ENCODE measurements at places on chromosomes 4 and X.
A peak's percentile ranks its signal among the peaks of the same experiment; 100 is the strongest.

- DNase-seq, result no peak
Observed at GRCh38 chrX:48793935-48794334, 7.5 kb downstream of the GATA1 start.

- DNase-seq, result no peak
Observed at GRCh38 chrX:34521563-34521962, 135.5 kb downstream of the TMEM47 start.

DNA sequence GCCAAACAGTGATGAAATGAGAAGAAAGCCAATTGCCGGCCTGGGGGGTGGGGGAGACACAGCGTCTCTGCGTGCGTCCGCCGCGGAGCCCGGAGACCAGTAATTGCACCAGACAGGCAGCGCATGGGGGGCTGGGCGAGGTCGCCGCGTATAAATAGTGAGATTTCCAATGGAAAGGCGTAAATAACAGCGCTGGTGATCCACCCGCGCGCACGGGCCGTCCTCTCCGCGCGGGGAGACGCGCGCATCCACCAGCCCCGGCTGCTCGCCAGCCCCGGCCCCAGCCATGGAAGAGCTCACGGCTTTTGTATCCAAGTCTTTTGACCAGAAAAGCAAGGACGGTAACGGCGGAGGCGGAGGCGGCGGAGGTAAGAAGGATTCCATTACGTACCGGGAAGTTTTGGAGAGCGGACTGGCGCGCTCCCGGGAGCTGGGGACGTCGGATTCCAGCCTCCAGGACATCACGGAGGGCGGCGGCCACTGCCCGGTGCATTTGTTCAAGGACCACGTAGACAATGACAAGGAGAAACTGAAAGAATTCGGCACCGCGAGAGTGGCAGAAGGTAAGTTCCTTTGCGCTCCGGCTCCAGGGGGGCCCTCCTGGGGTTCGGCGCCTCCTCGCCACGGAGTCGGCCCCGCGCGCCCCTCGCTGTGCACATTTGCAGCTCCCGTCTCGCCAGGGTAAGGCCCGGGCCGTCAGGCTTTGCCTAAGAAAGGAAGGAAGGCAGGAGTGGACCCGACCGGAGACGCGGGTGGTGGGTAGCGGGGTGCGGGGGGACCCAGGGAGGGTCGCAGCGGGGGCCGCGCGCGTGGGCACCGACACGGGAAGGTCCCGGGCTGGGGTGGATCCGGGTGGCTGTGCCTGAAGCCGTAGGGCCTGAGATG lies at the start of gene SHOX:
SHOX (plus strand) TSS at position 180 of the 885 bp plus-strand sequence; CDS start at position 287, 107 bp downstream.
- DNase-seq, result no peak

DNA sequence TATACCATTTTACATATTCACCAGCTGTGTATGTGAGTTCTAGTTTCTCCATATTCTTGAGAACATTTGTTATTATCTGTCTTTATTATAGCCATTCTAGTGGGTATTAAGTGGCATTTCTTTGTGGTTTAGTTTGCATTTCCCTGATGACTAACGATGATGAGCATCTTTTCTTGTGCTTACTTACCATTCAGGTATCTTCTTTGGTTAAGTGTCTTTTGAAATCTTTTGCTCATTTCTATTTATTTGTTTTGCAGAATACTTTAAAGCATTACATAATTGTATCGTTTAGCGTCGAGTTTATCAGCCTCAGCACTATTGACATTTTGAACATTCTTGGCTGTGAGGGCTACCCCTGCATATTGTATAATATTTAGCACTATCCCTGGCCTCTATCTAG lies 85.4 kb downstream of the FRMPD4 start:
- no peak for DNase-seq

- DNase-seq, result no peak
Observed at GRCh38 chrX:47200385-47201150, 6.9 kb downstream of the UBA1 start.

DNA sequence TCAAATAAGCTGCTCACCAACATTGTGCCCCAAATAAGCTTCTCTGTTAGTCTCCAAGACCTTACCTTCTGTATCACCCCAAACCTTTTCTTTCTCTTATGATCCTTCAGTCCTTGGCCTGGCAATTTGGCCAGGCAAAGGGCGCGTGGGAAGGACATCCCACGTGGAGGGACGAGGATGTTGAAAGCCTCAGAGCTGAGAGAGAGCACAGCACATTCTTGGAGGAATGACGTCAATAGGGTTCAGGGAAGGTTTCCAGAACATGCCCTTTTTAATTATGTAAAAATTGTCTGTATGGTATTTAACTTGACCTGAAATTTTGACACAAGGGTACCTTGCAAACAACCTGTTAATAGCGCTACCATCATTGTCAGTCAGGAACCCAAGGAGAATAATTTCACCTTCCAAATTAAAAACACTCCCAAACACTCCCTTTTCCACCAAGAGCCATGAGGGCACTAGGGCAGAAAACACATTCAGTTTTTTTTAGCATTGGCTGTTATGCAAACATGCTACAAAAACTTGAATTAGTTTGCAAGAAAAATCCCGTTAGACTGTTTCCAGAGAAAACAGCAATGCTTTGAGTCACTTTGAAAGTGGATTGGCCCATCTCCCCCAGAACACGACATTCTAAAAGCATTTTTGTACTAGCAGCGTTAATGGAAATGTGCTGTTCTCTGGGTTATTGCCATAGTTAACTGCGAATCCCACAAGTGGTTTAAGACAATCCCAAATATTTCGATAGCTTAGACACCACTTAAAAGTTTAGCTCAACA lies 183.2 kb upstream of the PUDP start:
- DNase-seq, result no peak

DNA sequence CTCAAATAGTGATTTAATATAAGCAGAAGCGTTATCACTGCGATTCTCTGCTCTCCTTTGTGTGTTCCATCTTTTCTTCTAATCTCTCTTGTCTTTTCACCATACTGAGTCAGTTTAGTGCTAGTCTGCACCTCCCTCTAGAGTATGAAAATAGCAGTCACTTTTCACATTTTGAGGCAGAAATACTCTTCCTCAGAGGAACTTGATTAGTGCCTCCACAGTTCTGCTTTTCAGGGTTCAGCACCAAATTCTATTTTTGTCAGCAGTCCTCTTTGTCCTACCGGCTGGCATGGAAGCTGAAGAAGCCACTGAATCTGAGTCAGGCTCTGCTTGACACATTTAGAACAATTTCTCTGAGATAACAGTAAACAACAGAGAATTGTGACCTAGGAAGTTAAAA lies 49.7 kb upstream of the ANKRD17 start:
- no peak for DNase-seq

DNA sequence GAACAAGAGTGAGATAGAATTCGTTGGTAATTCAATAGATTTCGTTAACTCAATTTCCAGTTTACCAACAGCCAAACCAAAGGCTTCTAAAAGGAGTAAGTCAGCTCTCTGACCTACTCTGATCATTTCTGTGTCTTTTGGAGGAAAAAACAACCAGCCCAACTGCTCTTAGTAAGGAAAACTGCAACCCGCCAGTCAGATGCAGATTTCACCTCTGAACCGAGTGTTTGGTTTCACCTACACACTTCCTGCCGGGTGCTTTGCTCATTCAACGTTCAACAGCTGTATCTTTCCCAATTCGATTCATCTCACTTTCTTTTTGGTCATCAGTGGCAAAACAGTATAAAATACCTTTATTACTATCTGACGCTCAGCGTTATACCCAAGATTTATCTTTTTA lies 24.5 kb downstream of the TMSB4X start:
- no peak for DNase-seq

GRCh38 chr4:4990857-4991540 lies 28.3 kb downstream of the CYTL1 start:
- DNase-seq, result no peak

DNA sequence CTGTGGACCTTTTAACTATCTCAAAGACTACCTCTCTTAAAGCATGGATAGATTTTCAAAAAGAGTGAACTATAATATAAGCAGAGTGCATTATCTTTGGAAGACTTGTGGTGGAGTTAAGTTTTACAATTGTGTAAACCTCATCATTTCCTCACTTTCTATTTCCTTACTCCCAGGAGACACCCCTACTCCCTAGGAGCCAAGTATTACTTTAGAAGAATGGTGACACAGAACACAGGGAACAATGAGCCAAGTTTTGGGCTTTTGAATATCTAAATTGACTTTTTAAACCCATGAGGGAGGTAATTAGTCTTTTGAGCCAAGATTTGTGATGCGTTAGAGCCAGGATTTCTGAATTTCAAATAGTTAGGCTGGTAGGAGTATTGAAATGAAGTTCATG lies 78.9 kb upstream of the UNC5C start:
- DNase-seq, result no peak

GRCh38 chr4:27635936-27636913 lies 775.6 kb downstream of the STIM2 start:
- DNase-seq, result no peak

DNA sequence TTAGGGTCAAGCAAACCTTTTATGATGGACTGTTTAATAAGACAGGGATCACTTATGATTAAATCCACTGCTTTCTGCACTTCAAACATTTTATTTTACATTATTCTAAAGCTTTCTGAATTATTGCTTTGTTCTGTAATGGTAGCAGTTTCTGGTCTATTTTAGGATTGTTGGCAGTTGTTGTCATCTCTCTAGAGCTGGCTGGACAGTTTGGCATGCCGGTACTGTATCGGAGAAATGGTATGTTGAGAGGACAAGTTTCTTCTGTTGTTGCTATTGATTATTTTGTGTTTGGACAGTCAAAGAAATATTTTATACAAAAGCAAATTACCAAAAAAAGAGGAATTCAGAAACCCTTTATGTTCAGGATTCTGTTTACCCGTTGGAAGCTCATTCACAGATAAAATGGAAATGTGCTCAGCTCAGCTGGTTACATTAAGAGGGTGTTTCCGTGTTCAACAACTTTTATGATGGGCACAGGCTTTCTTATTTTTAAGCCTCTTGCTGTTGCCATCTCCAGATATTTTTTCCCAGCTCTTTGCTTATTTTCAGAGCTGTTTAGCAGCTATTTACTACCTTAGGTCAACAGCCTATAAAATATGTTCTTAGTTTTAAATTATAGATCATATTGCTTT lies 214.6 kb upstream of the IGFBP7 start:
- no peak for DNase-seq

GRCh38 chr4:67568820-67569219 lies 10.3 kb downstream of the STAP1 start:
- no peak for DNase-seq

- no peak for DNase-seq
Observed at GRCh38 chr4:7552466-7552865, 117.7 kb upstream of the PSAPL1 start.

- DNase-seq, result no peak
Observed at GRCh38 chr4:40804598-40804997, 54.8 kb downstream of the NSUN7 start.

DNA sequence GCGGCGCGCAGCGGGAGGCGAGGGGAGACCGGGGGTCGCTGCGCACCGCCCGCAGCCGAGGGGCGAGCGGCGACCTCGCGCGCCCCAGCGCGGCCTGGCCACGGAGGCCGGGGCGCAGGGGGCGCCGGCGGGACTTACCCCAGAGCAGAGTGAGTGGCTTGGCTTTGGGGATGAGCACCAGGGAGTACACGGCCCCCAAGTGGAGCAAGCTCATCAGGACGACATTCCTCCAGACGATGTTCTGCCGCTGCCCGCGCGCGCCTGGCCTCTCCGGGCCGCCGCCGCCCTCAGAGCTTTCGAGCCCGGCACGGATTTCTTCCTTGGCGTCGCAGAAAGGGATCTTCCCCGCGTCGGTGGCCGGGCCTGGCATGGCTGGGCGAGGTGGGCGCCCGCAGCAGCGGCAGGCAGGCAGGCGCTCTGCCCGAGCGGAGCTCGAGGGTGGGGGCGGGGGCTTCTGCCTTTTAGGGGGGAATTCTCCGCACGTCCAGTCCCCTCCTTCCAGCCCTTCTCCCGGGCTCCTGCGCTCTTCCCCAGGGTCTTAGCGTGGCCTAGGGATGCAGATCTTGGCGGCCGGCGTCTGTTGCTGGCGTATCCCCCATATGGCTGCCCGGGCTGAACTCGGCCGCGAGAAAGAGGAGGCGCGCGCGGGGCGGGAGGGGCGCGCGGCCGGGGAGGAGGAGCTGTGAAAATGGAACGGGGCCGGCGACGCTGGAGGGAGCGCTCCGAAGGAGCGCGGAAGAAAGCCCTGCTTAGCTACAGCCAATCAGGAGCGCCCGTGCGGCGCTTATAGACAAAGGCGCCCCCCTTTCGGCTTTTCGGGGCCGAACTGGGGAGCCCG lies at the start of gene SCD5:
SCD5 (minus strand) TSS at position 629 of the 838 bp plus-strand sequence; CDS start at position 370, 259 bp downstream.
- no peak for DNase-seq

DNA sequence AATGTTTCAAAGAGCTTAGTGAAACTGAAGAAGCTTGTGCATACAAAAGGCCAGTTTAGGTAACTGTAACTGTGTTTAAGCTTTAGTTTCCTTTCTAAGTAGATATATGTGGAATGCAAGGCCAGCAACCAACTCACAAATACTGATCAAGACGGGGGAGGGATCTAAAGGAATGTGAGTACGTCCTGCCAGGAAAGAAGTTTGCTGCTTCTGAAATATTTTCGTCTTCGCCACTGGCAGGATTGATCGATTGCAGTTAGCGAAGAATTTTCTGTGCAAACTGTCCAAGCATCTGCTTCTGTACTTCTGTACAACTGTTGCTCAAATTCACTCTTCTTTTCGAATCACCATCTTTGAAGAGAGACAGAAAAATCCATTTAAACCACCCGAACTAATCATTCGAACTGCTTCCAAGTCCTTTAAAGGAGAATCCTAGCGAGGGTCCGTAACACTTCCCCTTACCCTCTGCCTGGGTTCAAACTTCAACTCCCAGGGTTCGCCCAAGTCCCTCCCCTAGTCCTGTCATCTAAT lies 373 bp upstream of the INTS6L start:
- DNase-seq, result no peak

DNA sequence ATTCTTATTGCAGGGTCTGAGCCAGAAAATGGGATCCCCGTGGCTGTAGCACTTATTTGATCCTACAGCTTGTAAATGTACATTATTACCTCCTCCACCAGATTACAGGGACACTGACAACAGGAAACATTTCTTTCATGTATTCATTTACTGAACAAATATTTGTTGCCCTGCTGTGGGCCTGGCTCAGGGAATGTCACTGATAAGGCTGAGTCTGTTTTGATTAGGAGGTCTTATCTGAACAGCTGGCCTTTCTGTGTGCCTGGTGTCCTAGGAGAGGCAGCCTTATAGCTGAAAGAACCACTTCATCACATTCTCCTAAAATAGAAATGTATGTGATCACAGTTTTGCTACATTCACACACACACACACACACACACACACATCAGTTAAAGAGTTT lies 45.5 kb upstream of the PROM1 start:
- DNase-seq, result no peak

- no peak for DNase-seq
Observed at GRCh38 chr4:15479089-15479912, 9.6 kb downstream of the CC2D2A start.

GRCh38 chr4:123599920-123600810 lies 203.6 kb downstream of the SPRY1 start:
- DNase-seq, result peak; percentile 1

- no peak for DNase-seq
Observed at GRCh38 chrX:154731881-154732280, 19.0 kb downstream of the GAB3 start.

- no peak for DNase-seq
Observed at GRCh38 chrX:149987613-149988012, 49.3 kb upstream of the EOLA2 start.
